HEK293T (cell line): ENCODE measurements at places on chromosomes 12 and 14.

DNA sequence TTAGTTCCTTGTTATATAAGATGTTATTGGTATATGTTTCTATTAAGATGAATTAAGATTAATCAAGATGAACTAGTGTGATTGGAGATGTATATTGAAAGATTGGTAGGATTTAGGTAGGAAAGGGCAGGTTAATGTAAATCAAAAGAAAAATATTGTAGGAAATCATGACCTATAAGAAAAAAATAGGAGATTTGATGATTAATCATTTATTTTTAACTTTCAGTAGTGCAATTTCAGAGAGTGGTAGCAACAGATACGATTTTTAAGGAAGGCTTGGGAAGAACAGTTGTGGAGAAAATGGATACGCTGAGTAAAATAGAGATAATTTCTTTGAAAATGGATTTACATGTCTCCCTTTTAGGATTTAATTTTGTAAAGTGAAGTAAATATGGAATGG, 73.7 kb downstream of the MON2 start:
- DNase-seq = no peak

DNA sequence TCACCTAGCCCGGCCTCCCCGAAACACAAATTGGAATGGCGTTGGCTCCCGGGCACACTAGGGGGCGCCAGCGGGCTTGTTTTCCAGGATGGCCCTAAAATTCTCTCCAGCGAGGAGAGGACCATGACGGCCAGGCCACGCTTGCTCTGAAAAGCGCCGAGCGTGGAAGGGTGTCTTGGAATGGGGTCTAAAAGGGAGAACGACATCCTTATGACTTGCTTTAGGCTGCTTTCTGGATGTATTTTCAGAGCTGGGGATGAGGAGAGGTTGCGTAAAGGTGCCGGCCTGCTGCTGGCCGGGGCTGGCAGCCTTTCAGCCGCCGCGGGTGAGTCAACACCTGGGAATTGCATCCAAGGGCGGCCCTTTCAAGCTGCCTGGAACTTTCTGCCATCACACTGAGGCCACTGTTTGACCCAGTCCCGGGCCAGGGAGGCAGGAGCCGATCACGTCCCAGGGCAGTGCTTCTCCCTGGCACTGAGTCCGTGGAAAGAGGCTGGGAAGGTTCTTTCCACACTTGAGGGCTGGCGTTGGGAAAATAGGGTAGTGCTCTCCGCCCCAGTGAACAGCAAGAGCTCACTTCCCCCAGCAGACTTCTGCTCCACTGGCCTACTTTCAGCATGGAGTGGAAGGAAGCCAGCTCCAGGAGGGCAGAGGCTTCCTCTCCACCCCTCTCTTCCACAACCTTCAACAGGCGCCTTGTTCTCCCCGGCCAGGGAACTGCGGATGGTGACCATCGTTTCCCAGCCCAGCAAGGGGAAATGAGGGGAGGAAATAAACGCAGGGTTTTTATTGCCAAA, 216.2 kb downstream of the TTC8 start:
- peak; percentile 80 for DNase-seq

- DNase-seq = no peak
Measured at GRCh38 chr12:120831648-120832267, 72.4 kb downstream of the SPPL3 start.

GRCh38 chr12:118981285-118982211, at the start of gene SRRM4:
TSS of gene SRRM4 (plus strand) at chr12:118981541. CDS start at chr12:118981883, 342 bp downstream.
- no peak for DNase-seq

- DNase-seq = peak; percentile 41
Measured at GRCh38 chr12:62210422-62210821, 49.8 kb upstream of the USP15 start.

GRCh38 chr12:71691504-71692129, 5.7 kb downstream of the TMEM19 start:
- no peak for DNase-seq

GRCh38 chr12:116404247-116404646, 126.8 kb upstream of the MED13L start:
- DNase-seq = no peak

DNA sequence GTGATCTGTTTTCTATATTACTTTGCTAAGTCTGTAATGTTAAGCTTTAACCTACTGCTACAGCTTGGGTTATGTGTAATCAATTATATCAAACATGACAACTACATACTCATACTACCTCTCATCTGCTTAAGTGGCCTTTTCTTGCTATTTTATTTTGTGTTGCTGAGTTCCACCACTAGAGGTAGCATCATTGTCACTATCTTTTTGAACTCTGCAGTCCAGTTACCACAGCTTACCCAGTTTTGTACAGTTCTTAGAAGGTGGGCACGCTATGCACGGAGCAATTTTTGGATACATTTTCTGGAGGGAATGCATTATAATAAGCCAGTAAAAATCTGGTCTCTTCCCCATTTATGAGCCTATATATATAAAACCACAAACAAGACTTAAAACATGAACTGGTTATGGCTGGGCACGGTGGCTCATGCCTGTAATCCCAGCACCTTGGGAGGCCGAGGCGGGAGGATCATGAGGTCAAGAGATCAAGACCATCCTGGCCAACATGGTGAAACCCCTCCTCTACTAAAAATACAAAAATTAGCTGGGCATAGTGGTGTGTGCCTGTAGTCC, 48.5 kb downstream of the SAV1 start:
- peak; percentile 44 for DNase-seq

GRCh38 chr12:57118711-57119271, 7.6 kb upstream of the STAT6 start:
- DNase-seq = no peak

DNA sequence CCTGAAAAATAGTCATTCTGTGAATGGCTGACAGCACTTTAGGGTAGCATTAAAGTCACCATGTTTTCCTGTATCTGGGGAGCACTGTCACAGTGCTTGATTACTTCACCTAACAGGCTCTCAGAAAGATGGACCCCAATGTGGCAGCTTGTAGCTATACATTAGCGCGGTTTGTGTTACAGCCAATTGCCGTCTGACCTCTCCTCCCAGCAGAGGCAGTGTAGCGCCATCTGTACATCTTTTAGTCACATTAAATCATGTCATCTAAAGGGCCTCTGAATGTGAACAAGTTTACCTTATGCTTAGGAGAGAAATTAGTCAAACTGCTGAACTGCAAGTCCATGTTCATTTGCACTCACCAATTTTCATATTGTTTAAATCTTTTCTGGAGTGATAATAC, 113.7 kb downstream of the LMO3 start:
- no peak for DNase-seq

- DNase-seq = no peak
Measured at GRCh38 chr14:58626431-58626831, 11.3 kb upstream of the DACT1 start.

- no peak for DNase-seq
Measured at GRCh38 chr12:123749355-123749754, 12.7 kb upstream of the DNAH10 start.

GRCh38 chr12:2877953-2878732, 1.1 kb downstream of the RHNO1 start:
- no peak for DNase-seq

DNA sequence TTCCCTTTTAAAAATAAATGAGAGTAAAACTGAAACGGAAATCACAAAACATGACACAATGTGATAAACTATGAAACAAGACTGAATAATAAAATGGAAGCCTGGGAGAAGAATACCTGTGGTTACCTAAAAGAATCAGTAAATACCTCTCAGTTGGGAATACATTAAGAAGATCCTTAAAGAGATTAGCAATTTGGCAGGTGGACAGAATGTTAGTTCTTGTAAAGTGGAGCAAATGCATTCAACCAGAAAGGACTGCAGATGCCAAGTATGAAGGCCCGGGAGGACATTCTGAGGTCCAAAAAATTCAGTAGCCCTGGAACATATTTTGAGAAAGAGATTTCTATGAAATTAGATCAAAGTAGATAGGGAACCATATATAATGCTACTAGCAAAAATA, 861.3 kb upstream of the SEL1L start:
- DNase-seq = no peak

GRCh38 chr14:69129264-69129880, 23.5 kb downstream of the DCAF5 start:
- peak; percentile 78 for DNase-seq

- no peak for DNase-seq
Measured at GRCh38 chr12:88417531-88417930, 162.7 kb downstream of the KITLG start.

- no peak for DNase-seq
Measured at GRCh38 chr12:51362747-51363342, 16.4 kb upstream of the CELA1 start.
